Activated CD4-positive, alpha-beta memory T cell treated with anti-CD3 and anti-CD28 coated beads, Interleukin-2, amount 10 ng/mL, durations not matched to agents 7 days and 5 days (primary cell): ENCODE measurements at places on chromosomes 13 and 19. TPM values are rescaled to one million over a fixed set of nuclear protein-coding genes. Genes with fewer than 3 reads are reported as not detected.

- no peaks in the 10 kb centered on the region for H3K36me3 ChIP-seq
- no peak for DNase-seq
- no peak overlapping the region for H3K27ac ChIP-seq
- H3K27me3 ChIP-seq, result no peaks in the 10 kb centered on the region
Observed at GRCh38 chr13:60933638-60934037, 482.0 kb downstream of the PCDH20 start.

- peaks cover 17% of the 10 kb centered on the region for H3K4me1 ChIP-seq
- peak overlapping the region; percentile 74 for H3K27ac ChIP-seq
- no peak for DNase-seq
Observed at GRCh38 chr19:4455719-4456475, 1.7 kb downstream of the UBXN6 start.

- no peaks in the 10 kb centered on the region for H3K27me3 ChIP-seq
- H3K4me3 ChIP-seq, result no peak overlapping the region
- H3K27ac ChIP-seq, result no peak overlapping the region
- peaks cover 36% of the 10 kb centered on the region for H3K36me3 ChIP-seq
Observed at GRCh38 chr19:19303411-19303810, 16.9 kb downstream of the SUGP1 start.

DNA sequence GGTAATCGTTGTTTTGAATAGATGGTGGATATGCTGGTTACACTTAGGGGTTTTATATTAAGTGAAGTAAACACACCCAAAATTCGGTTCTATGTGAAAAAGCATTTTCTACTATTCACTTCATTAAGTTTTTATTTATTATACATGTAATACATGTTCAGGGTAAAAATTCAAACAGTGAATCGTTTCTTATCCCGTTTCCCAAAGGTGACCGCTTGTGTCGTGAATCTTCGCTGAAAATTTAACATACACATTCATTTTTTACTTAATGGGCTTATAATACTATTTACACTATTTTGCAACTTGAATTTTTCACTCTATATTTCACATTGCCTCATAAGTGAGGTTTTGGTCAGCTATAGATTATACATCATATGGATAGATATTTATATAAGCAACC, 24.5 kb downstream of the IPO5 start:
- H3K4me3 ChIP-seq, result peak overlapping the region; percentile 84
- peaks cover 42% of the 10 kb centered on the region for H3K4me1 ChIP-seq
- DNase-seq, result no peak
- H3K36me3 ChIP-seq, result peaks cover 5% of the 10 kb centered on the region
- no peaks in the 10 kb centered on the region for H3K27me3 ChIP-seq

VMAC gene
- total RNA-seq, result 7.6 TPM

DNA sequence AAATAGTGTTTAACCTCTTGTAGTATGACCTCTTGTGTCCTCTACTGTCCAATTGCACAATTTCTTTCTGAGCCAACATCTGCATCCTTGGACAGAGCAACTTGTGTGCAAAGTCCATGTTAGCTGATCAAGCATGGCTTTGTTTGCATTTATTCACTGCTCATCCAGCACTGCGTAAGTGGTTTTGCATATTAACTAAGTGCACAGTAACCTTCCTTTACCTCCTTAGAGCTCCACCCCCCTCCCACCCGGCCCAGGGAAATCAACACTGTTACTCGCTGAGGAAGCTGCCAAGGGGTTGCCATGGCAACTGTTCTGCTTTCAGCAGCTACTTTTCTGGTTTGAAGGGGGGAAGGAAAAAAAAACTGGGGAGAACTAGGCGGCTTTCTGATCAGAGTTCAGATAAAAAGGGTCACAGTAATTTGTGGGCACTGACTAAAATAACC, 153.5 kb upstream of the KLF12 start:
- DNase-seq, result peak; percentile 78
- peaks cover 44% of the 10 kb centered on the region for H3K4me1 ChIP-seq
- peak overlapping the region; percentile 50 for H3K4me3 ChIP-seq
- no peaks in the 10 kb centered on the region for H3K36me3 ChIP-seq
- H3K27ac ChIP-seq, result peak overlapping the region; percentile 67
